ENCODE measurements at places on chromosomes 3 and 15.
A peak's percentile ranks its signal among the peaks of the same experiment; 100 is the strongest.

GRCh38 chr3:33229066-33229465 lies 10.5 kb upstream of the SUSD5 start:
- DNase-seq: no peak

GRCh38 chr15:41980654-41981323 lies 8.4 kb upstream of the EHD4 start:
- no peak for DNase-seq

- DNase-seq: no peak
Observed at GRCh38 chr15:30979457-30979856, 12.0 kb downstream of the MTMR10 start.

DNA sequence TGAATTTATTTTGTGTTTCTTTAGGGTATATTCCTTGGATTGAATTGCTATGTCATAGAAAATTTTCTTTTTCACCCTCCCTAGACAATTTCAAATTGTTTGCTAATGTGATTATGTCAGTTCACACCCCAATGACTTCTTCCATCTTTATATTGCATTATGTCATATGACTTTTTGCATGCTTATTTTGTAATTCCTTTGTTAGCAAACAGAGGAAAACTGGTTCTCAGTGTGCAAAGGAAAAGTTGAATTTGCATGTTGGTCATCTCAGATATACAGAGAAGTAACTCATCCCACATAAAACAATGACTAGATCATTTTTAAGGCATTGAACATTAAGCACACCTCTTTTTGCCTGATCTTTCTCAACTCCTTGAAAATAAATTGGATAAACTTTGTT lies 3.3 kb upstream of the RNF13 start:
- DNase-seq: no peak

DNA sequence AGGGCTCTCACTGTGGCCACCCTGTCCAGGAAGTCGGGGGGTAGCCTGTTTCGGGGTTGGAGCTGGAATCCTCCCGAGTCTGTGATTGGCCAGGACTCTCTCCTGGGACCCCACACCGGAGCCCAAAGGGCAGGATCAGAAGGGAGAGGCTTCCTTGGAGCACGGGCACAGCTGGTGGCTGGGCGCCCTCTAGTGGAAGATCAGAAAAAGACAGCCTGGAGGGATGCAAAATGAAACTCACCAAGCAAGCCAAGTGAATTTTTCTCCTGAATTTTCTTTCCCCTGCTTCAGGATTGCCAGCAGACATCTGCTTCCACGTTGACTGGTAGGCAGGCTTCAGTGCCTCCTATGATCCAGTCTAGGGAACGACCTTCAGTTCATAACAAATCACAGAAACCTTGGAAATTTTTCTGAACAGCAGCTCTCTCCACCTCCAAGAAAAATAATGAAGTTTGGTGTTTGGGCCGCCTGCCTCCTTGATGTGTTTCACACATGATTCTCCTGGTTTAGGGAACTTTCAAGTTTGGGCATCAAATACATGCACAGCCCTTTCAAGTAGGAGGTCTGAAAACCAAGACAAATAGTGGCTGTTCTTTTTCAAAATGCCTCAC lies 224.6 kb downstream of the VPS13C start:
- DNase-seq: peak; percentile 56

GRCh38 chr3:53044371-53044710 lies 1.5 kb downstream of the SFMBT1 start:
- DNase-seq: no peak

Data from CD4-positive, alpha-beta T cell treated with Interleukin-6 for 4 hours (primary cell).